GM18507 (cell line): ENCODE measurements at places on chromosomes 3 and 15.

DNA sequence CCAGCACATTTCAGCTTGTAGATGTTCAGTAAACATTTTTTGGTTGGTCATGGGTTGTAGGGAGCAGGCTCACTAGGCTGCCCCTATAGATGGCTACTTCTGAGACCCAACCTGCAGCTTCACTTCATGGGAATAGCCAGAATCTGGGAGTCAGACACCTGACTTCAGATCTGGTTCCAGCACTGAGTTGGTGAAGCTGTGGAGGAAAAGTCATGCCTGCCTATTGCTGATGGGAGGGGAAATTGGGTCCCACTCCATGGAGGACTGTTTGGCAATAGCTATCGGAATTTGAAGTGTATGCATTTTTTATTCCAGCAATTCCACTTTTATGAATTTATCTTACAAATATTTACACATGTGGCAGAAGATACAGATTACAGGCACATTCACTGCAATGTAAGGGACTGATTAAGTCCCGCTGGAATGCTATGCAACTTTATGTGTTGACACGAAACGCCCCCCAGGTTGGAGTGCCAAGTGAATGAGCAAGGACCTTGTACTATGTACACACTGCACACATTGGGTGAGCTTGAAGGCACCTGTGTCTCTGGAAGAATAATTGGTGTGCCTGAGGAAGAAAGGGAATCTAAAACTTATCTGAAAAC lies 7.8 kb upstream of the CCR1 start:
- DNase-seq = no peak

DNA sequence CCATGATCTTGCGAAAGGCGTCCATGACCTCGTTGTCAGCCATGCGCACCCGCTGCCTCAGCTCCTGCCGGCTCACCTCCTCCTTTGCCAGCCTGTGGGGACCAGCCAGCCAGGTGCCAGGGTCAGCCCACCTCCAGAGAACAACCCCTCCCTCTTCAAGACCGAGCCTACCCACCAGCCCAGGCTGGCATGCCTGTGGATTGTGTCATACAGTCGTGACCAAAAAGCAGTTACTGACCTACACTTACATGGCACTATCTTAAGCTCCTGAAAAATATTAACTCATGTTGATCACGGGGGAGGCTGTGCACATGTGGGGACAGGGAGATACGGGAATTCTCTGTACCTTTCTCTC lies 10.7 kb upstream of the CAMK1 start:
- DNase-seq = no peak

- no peak for DNase-seq
Measured at GRCh38 chr3:160140756-160141155, 84.5 kb upstream of the C3orf80 start.

GRCh38 chr3:37730825-37731224 lies 130.9 kb upstream of the CTDSPL start:
- no peak for DNase-seq

DNA sequence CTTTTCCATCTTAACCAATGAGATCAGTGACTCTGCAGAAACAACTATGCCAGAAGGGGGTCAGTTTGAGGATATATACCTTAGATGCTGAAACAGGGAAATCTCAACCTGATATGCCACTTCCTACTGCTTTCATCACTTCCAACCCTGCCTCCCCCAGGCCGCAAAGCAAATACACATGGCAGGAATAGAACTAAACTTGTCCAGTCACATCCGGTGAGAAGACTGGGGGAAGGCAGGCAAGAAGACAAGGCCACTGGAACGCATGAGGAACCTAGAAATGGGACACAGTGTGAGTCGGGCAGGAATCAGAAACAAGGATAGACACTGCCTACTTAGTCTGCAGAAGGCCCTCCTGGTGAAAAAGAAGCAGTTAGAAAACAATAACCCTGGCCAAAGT lies 90.6 kb downstream of the MYO5A start:
- no peak for DNase-seq

DNA sequence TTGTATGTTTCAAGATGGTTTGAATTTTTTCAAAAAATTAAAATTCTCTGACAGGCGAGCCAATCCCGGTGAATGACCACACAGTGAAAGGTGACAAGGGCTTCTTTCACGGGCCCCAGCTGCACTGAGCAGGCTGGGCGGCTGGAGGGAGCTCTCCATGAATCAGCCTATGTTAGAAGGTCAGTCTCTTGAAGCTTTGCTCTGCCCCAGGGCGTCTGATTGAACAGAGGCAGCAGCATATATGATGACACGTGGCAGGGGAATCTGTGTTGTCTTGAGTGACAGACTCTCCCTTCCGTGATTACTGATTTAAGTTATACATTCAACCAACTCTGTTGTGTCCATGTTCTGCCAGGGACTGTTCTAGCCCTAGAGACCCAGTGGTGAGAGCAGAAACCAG lies 51.5 kb downstream of the ISG20 start:
- no peak for DNase-seq

DNA sequence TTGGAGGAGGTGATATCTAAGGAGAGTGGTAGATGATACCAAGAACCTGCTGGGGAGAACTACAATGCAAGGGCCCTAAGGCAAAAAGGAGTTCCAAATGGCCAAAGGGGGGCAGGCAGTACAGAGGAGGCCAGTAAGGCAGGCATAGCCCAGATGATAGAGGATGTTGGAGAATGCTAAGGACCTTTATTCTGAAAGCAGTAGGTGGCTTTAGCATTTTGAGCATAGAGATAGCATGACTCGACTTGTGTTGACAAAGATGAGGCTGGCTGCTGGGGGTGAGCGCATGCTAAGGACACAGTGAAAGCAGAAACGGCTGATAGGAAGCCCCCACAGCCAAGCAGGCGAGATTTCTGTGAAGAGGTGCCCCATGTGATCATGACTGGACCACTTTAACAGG lies 419.3 kb downstream of the ERC2 start:
- no peak for DNase-seq

GRCh38 chr3:101996832-101997231 lies 147.5 kb downstream of the NFKBIZ start:
- no peak for DNase-seq

GRCh38 chr3:33103480-33103879 lies 6.5 kb upstream of the GLB1 start:
- DNase-seq = no peak

GRCh38 chr3:187567661-187568121 lies 102.5 kb downstream of the SST start:
- no peak for DNase-seq

- no peak for DNase-seq
Measured at GRCh38 chr15:51492528-51492927, 130.0 kb downstream of the DMXL2 start.

DNA sequence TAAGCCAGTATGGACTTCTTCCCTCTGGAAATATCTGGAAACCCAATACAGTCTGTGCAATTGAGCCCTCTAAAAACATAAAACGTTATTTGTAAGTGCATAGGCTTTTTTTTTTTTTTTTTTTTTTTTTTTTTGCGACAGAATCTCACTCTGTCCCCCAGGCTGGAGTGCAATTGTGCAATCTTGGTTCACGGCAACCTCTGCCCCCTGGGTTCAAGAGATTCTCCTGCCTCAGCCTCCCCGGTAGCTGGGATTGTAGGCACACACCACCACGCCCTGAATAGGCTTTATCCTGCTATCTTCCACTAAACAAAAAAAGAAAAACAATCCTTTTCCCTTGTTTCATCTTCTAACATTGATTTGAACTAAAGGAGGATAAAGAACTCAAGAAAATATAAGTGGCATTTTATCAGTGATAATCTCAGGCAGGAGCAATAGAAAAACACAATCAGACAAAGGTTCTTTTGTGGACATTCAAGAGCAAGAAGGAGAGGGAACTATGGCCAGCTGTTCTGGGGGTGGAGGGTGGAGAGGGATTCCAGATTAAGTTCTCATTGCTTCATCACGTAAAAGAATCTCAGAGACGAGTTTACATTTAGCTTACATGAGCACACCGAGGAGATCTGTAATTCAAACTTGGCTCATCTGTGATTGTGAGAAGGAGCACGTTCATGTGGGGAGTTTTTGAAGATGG lies 68.6 kb downstream of the ITGB5 start:
- DNase-seq = no peak

- no peak for DNase-seq
Measured at GRCh38 chr3:56942523-56942922, 117.9 kb upstream of the SPATA12 start.
